ENCODE measurements at places on chromosomes 11 and 22.

- DNase-seq, result no peak
These were observed 150.7 kb downstream of the CCDC34 start for GRCh38 chr11:27212248-27212780.

DNA sequence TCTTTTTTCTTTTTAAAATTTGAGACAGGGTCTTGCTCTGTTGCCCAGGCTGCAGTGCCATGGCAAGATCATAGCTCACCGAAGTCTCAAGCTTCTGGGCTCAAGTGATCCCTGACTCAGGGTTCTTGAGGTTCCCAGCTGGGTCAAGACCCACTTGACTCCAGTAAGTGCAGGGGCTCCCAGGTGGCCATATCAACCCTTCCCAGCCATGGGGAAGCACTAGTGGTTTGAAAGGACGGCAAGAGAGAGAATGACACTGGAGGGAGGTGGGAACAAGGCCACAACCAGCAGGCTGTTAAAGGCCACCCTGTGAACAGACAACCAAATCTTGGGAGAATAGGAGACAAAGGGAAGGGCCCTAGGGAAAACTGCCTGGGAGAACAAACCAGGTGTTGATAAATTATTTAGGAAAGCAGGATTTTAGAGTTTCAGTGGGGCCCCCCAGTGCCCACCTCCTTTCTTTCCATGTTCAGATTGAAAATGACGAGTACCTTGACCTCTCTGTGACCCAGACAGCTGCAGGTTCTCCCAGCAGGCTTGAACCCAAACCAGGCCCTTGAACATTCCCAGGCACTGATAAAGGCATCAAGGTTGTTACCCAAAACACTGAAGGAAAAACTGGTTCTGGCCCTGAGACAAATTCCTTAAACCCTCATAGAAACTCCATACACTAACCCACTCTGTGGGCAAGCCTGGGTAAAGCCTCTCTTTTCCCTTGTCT is 28.8 kb downstream of the KLHL22 start:
- no peak for DNase-seq

- no peak for DNase-seq
These were observed 48.7 kb upstream of the TNRC6B start for GRCh38 chr22:40128989-40129388.

DNA sequence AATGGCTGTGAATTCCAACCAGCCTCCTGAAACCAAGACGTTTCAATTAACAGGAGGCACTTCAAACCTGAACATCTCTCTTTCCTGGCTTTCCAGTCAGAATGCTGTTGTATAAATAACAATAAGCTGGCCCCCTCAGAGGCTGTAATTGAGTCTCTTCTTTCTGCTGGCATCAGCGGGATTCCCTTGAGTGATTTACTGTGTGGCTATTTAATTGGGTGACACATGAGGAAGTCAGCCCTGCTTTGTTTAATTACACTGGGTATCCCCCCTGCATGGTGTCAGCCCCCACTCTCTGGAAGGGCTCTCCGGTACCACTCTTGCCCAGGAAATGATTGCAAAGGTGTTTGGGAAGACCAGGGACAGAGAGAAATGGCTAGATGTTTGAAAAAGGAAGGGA is 101.6 kb downstream of the NTM start:
- DNase-seq, result no peak

DNA sequence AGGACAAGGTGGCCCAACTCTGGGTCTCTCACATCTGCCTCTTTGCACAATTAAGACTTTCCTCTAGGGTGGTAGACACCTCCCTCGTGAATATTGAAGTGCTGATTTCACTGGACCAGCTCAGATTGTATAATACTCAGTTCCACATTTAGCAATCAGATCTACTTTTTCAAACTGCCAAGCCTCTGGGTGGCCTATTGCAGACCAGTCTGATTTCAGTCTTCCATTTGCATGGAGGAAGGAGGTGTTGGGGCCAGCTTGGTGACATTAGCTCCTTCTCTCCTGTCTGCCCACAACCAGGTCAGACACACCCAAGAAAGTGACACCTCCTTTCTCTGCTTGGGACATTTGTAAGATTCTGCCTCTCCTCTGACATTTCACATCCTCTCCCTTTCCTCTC is 78.2 kb downstream of the PPFIBP2 start:
- no peak for DNase-seq

DNA sequence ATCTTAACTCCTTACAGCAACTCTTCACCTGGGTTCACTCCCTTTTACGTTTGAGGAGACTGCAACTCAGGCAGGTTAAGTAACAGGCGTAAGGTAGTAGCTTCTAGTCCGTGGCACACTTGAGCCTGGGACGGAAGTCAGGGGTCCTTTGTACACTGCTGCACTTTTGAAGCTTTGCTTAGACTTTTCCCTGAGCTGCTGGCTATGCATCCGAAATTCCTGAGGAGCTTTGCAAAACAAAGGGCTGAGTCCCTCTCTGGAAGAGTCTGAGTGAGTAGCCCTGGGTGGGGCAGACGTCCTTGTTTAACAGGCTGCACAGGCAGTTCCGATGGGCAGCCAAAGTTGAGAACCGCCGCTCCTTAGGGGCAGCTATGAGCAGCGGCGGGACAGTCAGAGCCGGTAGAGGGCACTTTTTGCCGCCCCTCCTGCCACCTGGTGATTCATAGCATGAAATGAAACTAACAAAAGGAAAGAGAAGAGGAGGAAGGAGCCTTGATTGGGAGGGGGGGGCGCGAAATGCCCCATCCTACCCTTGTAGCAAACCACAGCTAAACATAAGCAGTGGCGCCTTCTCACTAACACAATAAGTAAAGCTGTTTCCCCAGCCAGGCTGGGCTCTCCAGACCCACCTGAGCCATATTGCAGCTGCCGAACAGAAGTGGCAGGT is 1.4 kb downstream of the TMEM109 start:
- peak; percentile 73 for DNase-seq

DNA sequence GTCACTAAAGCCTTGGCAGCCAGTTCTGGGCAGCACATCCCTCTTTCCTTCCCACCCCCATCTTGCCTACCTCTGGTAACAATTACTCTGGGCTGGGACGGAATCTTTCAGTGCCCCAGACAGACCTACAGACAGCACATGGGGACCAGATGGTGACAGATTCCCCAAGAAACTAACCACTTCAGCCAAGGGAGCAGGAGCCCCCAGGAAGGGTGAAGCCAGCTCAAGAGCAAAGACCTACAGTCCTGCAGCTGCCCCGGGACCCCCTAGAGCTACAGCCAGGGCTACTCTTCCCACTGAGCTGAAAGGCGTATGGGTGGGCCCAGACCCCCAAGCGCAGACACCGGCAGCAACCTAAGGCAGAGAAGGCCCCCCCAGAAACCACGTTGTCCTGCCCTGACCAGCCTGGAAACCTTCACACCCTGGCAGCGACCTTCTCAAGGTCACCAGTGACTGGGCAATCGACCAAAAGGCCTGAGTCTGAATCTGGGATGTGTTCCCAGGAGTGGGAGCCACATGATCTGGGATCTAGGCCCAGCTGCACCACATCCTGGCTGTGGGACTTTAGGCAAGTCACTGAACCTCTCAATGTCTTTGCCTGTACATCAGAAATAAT is 65.8 kb downstream of the LRRC32 start:
- DNase-seq, result no peak

- DNase-seq, result no peak
These were observed 76.6 kb upstream of the TP53I11 start for GRCh38 chr11:45027312-45027711.

DNA sequence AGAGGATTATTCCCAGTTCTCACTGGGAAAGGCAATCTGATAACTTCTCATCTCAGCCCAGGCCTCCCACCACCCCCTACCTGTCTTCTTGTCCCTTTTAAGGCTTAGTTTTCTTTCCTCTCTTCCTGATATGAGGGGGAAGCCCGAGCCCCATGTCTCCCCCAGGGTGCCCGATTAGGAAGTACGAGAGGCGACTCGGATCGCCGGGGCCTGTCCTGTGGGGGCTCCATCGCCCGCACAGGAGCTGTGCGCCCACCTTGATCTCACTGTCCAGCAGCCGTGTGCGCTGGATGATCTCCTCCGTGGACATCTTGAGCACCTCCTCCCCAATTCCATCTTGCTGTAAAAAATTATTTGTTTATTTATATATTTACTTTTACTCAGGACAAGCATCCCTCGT is 628 bp downstream of the PSMC3 start:
- DNase-seq, result no peak

- DNase-seq, result no peak
These were observed 1.7 kb upstream of the SPINDOC start for GRCh38 chr11:63811522-63811921.

DNA sequence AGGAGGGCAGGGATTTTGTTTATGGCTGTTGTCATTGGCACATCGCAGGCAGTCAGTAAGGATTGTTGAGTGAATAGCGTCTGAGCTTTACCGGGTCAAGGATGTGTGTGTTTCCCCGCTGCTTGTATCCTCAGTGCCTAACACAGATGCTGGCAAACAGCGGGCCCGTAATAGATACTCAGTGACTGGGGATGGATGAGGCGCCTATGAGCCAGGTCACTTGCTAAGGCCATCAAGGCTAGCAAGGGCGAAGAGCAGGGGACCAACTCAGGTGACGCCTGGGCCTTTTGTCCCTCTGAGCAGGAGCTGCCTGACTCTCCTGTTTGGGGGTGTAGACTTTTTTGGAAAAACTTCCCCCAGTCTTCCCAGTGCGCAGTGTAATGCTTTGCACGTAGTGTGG is 118.1 kb downstream of the HIPK3 start:
- DNase-seq, result no peak

DNA sequence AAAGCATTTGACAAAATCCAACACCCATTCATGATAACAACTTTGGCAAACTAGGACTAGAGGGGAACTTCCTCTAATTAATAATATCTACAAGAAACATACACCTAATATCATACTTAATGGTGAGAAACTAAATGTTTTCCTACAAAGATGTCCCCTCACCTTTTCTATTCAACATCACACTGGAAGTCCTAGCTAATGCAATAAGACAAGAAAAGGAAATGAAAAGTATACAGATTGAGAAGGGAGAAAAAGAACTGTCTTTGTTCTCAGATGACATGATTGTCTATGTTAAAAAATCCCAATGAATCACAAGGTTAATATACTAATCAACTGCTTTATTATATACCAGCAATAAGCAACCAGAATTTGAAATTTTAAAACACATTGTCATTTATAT is 52.4 kb downstream of the C11orf65 start:
- DNase-seq, result no peak

- DNase-seq, result no peak
These were observed 575.5 kb downstream of the SOX6 start for GRCh38 chr11:15780837-15781236.

DNA sequence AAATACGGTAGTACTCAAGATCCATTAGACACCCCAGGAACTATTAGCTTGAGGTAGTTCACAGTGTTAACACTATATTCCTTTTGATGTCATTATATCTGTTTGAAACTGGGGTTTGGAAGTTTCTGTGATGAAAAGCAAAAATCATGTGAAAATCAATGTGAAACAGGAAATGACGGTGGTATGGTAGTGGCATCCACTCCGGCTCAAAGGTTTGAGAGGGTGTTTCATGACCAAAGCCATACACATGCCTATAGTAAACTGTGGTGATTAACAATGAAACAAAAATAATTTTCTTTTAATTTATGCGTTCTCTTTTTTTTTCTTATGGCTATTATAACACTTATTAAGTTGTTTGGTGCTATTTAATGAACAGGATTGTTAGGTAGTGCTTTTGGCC is 10.9 kb downstream of the RAB38 start:
- no peak for DNase-seq

GRCh38 chr11:45605051-45605450 is 60.4 kb downstream of the CHST1 start:
- DNase-seq, result no peak

DNA sequence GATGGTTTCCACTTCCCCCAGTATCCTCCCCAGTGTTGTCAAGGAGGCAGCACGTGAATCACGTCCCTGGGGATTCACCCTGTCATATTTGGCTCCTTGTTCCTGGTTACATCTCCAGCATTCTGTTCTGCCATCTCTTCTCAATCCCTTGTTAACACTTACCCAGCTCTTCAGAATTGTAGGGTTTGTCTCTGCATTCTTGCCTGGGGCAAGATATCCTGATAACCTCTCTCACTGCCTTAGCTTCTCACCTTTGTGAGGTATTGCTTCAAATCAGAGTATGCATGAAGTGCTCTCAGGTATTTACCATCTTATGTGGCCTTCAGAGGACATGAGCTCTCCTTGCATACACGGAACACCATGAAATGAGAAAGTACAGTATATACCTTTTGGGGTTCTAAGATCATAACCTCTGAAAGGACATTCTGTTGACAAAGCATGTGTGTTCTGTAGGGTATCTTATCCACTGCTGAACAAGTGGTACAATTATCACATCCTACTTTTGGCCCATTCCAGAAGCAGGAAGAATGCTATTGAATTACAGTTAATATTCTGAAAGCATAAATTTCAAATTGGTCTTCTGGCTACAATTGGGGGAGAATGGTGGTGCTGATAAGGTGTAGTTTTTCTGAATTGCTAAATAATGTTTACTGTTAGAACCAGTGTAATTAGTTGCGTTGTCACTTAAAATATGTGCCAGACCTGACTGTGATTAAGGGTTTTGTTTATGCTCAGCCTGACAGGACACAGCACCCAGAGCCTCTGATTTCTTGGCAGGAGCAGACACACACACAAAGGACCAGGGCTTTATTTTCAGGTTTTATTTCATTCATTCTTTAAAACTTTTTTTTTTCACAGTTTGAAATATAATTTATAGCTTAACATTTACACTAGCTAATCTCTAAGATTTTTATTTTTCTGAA is 32.7 kb downstream of the VSTM5 start:
- DNase-seq, result no peak

GRCh38 chr11:98090861-98091505 is 929.8 kb upstream of the CNTN5 start:
- DNase-seq, result no peak

Data from activated CD4-positive, alpha-beta T cell treated with anti-CD3 and anti-CD28 coated beads, Interleukin-2, amount 50 U/mL, for 48 hours (primary cell).